Astrocyte (in vitro differentiated cells and primary cell): ENCODE measurements at places on chromosomes 4 and X.

GRCh38 chr4:53365121-53365485, 758 bp downstream of the SCFD2 start:
- DNase-seq, result no peak

DNA sequence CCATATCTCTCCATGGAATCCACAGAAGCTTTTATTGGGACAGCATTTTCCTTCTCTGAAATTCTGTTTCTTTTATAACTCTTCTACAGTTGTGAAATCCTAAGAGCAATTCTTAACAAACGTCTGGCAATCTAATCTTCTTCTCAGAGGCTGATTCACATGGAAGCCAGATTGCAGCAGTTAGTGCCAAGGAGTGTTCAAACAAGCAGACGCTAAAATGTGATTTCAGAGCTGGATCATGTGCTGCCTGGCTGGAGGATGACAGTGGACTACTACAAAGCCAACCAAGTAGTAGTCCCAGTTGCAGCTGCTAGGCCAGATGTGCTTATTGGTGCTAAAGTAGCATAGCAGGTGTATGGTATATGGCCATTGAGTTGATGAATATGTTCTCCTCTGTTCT, 27.7 kb upstream of the GLRB start:
- DNase-seq, result peak; percentile 78

- DNase-seq, result no peak
Measured at GRCh38 chr4:103994059-103994458, 274.3 kb upstream of the TACR3 start.

DNA sequence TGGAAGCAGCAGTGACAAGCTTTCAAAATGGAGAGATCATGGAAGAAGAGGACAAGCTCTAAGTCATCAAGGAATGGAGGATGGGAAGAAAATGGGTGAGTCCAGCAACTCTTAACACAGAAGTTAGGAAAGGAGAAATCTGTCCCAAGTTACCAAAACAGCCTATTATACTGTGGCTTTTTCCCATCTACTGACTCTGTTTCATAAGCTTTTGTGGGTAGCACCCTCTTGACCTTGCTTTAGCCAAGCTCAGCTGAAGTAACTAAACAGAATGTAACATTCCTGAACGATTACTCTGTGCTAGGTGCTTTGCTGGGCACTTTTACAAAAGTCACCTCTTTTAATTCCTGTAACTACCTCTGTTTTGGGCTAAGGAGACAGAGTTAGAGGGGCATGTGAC, 54.9 kb downstream of the MAP7D2 start:
- peak; percentile 77 for DNase-seq

DNA sequence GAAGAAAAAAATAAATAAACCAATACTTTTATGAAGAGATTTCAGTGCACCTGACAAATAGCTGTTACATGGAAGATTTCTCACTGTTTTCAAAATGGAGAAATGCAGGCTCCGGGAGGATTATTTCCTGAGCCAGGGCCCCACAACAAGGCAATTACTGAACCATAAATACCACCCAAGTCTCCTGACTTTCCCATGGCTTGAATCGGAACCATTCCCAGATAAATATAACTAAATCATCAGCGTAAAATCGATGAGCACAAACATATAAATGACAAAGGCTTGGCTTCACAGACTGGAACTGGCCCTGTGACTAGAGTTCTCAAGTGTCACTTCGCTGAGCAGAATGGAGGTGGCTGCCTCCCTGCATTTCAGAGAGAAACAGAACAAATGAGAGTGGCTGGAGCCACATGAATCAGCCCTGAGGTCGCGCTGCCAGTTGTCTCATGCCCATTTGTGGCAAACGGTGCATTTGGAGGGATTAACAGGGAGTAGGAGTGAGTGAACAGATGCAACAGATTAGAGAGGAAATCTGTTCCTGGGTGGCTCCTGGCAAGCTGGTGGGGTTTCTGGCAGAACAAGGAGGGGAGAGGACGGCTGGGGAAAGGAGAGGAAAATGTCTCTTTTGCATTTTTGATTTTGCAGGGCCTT, 57.3 kb upstream of the STIM2 start:
- DNase-seq, result no peak

DNA sequence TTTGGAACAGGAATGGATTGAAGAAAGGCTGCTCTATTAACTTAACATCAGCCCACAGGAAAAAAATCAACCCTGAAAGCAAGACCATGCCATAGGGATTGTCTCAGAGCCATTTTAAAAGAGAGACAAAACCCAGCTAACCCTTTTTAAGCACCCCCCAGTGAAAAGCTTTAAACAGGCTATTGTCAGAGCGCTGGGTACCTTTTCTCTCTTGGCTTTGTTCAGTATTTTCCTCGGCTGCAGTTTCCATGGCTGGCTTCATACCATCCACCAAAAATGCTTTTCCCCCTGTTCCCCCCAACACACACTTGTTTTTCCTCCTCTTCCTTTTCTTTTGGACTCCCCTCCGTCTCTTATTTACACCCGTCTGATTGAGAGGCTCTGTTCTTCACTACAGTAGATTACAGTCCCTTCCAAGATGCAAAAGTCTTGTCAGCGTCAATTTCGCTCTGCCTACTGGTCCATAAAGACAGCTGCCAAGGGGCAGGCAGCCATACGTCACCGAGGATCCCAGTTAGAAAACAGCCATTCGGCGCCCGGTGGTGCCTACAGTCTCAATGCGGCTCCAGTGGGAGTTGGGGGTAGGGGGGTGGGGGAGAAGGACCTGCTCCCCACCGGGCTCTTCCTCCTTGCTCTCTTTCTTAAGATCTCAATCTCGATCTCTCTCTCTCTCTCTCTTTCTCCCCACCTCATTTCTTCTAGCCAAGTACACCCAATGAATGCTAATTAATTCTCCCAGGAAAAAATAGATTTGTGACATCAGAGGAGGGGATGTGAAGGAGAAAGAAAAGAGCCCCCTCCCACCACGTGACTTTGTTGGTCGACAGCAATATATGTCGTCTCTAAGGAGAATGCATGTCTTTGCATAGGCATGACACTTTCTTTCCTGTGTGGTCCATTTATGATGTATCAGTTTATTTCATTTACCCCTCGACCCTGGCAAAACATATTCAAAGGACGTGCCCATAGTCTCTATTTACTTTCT, at the start of gene GPM6B:
Gene GPM6B, minus strand, starts transcription at position 451 of the 985 bp plus-strand sequence. Its CDS starts 189 bp downstream, at position 262.
- DNase-seq, result no peak

DNA sequence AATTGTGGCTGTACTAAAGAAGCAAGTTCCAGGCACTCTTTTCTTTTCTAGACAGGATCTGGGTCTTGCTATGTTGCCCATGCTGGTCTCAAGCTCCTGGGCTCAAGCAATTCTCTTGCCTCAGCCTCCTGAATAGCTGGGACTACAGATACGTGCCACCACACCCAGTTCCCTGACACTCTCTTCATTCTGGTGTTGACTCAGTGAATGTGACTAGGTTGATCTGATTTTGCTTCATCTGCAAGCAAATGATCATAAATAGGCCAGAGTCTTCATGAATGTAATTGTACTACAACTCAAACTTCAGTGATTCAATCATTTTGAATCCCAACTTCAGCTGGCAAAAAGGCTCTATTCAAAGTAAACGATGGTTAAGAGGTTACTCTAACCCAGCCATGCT, 78.5 kb downstream of the APBB2 start:
- no peak for DNase-seq

- no peak for DNase-seq
Measured at GRCh38 chr4:159177265-159178150, 74.6 kb downstream of the RAPGEF2 start.

DNA sequence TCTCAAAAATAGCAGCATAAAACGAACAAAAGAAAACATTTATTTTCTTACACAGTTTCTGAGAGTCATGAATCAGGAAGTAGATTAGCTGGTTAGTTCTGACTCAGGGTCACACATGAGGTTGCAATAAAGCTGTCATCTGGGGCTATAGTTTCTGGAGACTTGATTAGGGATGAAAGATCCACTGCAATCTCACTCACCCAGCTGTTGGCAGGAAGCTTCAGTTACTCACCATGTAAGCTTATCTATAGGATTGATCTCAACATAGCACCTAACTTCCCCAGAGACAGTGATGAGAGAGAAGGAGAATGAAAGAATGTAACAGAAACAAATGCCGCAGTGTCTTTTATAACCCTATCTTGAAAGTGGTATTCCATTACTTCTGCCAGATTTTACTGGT, 435.5 kb downstream of the GABRG1 start:
- DNase-seq, result no peak
